Stimulated activated CD4-positive, alpha-beta T cell treated with anti-CD3 and anti-CD28 coated beads, TNF-alpha, amount 100 ng/mL, for 1 hour (primary cell): ENCODE measurements at places on chromosomes 1 and 21.

DNA sequence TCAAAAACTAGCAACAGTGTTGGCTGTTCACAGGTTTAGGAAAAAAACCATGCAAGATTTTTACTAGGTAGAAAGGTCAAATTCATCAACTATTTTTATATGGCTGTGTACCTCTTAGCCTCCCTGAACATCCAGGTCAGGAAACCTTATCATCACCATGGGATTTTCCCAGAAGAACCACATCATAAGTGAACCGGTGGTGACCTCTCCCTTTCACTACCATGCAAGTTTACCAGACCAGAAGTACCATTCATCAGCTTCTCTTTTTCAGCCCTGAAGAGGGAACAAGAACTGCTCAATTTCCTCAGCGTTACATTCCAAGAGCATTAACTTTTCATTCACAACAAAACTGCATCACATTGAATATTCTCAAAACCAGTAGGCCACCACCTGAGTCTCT lies 5.9 kb downstream of the SSBP3 start:
- DNase-seq = no peak

DNA sequence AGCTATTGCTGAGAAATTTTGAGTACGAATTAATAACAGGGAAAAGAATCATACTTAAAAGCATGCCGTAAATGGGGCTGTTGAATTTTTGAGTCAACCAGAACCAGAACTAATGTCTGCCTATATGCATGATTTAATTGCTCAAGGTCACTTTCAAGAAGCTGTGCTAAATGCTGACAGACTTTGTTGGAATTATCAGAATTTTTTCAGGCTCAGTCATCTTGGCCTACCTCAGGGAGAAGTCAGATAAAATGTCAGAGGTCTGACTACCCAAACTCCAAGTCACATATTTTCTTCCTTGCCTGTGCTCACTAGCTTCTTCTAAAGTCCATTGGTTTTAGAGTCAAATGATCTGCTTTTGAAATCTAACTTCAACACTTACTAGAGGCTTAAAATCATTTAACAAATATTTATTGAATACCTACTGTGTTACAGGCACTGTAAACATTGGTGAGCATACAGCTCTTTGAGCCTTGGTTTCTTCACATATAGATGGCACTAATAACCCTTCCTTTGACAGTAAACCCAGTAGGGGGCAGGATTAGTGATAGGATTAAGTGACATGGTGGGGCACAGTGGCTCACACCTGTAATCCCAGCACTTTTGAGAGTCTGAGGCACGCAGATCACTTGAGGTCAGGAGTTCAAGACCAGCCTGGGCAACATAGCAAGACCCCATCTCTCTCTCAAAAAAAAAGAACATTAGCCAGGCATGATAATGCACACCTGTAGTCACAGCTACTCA lies 121.2 kb upstream of the SLC44A3 start:
- no peak for DNase-seq

GRCh38 chr1:82897549-82897948 lies 1096.8 kb downstream of the ADGRL2 start:
- DNase-seq = no peak

GRCh38 chr21:32782698-32783097 lies 11.1 kb upstream of the PAXBP1 start:
- DNase-seq = no peak

- no peak for DNase-seq
These were observed 30.7 kb downstream of the DAB1 start for GRCh38 chr1:57393058-57393584.

DNA sequence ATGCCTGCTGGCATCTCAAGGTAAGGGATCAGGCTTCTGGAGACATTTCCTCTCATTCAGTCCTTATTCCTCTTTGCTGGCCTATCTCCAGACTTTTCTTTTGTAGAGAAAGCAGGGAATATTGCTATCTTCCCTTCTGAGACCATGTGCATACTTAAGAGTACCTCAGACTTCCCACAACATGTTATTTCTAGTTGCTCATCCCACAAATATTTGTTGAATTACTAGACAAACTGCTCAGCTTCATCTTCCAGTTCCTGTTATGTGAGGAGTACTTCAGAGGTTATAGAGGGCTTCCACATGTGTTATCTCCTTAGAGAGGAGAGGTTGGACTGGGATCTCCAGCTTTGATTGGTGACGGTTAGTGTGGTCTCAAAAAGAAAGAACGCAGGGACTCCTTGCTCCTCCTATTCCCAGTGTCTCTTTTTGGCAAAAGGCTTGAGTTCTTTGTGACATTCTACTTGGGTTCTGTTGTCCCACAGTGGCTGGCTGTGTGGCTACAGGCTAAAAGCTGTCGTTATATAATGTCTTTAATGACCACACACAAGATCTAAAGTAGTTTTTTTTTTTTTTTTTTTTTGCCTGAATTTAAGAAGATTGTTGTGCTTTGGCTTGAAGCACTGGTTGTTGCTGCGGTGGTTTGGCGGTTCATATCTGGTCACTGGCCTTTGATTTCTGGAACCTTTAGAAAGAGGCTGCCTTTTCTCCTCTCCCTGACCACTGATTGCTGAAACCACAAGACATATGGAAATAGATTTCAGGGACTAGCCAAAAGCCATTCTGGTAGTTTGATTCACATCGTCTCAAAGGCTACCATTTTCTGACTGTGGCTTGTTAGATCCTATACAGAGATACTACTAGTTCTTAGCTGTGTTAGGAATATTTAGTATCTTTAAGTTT lies 78.7 kb downstream of the FGGY start:
- no peak for DNase-seq

GRCh38 chr1:232334811-232335210 lies 295.1 kb downstream of the SIPA1L2 start:
- DNase-seq = no peak

DNA sequence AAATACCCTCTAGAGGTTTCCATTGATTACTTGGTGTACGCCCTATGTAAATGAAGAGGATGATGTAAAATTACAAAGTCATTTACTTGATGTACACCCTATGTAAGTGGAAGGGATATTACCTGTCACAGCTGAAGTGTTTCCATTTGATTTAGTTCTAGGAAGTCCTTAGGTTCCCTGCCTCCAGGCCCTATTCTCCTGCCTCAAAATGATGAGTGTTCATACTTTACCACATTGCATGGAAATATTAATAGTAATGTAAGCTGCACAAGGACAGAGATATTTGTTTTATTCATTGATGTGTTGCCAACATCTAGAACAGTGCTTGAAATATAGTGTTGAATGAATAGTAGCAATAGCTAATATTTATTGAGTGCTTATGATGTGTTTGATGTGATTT lies 9.5 kb upstream of the AK4 start:
- DNase-seq = no peak

- DNase-seq = no peak
These were observed 140.7 kb downstream of the NOS1AP start for GRCh38 chr1:162210196-162210595.

GRCh38 chr1:72283022-72283306 lies 625 bp upstream of the NEGR1 start:
- DNase-seq = no peak

- DNase-seq = no peak
These were observed 100.8 kb downstream of the PRDM16 start for GRCh38 chr1:3169665-3170356.
